H9 (cell line): ENCODE measurements at places on chromosomes 5 and 9. TPM values are rescaled to one million over a fixed set of nuclear protein-coding genes. Genes with fewer than 3 reads are reported as not detected.

Gene TENT4A
- 25.6 and 25.7 TPM in 2 replicates for total RNA-seq

Gene PCDHGB5
- 3.6 and 3.8 TPM in 2 replicates for total RNA-seq

Gene ABL1
- total RNA-seq: 79.4 and 83.6 TPM in 2 replicates

Gene SH3GL2
- total RNA-seq: 5.8 and 6.5 TPM in 2 replicates

Gene TLN1
- total RNA-seq: 102 and 103 TPM in 2 replicates

Gene SLC6A3
- 0.50 and 0.61 TPM in 2 replicates for total RNA-seq

Gene PCDHA3
- 0.20 TPM in 1 of 2 replicates, not detected in the other for total RNA-seq

Gene SAPCD2
- total RNA-seq: 29.8 and 30.0 TPM in 2 replicates

Gene CWC27
- total RNA-seq: 41.9 TPM in 2 replicates

Gene FBLL1
- total RNA-seq: 3.6 and 4.8 TPM in 2 replicates

Gene ADRB2
- 0.26 TPM in 2 replicates for total RNA-seq

- H3K27me3 ChIP-seq: no peaks in the 10 kb centered on the region; the same call in 1 of the 2 replicates
- no peaks in the 10 kb centered on the region for H3K36me3 ChIP-seq
- H3K4me1 ChIP-seq: no peaks in the 10 kb centered on the region; the same call in 1 of the 2 replicates
- DNase-seq: no peak
Measured at GRCh38 chr5:944992-945685, 52.5 kb downstream of the TRIP13 start.

- H3K27ac ChIP-seq: no peak overlapping the region
- no peak for DNase-seq
- no peaks in the 10 kb centered on the region for H3K4me1 ChIP-seq
- H3K27me3 ChIP-seq: no peaks in the 10 kb centered on the region
- H3K36me3 ChIP-seq: no peaks in the 10 kb centered on the region
Measured at GRCh38 chr9:126309427-126310189, 17.0 kb upstream of the MVB12B start.

GRCh38 chr5:123945548-123945947, 433.6 kb downstream of the CSNK1G3 start:
- no peak for DNase-seq
- H3K27me3 ChIP-seq: no peaks in the 10 kb centered on the region
- no peak overlapping the region for H3K27ac ChIP-seq
- H3K4me1 ChIP-seq: no peaks in the 10 kb centered on the region

DNA sequence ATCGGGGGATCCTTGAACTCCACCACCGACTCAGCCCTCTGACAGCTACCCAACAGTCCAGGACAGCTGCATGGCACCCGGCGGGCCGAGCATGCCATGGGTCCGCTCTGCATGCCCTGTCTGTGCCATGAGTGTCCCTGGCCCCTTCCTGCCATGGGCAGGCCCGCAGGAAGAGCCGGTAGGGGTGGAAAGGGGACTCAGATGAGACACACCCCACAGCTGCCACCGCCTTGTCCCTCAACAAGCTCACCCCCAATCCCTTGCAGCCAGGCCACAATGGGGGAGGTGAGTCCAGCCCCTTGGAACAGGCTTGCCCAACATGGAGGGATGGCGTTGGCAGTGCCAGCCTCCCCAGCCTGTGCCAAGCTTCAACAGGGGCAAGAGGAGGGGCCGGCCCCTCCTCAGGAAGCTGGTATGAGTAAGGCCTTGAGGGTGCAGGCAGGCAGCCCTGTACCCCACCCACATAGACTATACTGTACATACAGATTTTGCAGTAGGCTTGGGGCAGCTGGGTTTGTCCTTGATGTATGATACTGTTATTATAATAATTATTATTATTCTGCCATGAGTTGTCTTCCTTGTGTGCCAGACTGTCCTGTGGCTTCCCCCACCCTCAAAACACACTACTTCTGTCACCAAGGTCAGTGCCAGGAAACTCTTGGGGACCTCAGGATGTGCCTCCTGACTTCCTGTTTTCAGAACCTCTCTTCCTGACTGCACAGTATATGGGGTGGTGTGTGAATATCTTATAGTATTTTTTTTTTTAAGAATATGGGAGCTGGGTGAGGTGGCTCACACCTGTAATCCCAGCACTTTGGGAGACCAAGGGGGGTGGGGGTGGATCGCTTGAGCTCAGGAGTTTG, 12.0 kb upstream of the SLC34A1 start:
- DNase-seq: no peak
- no peak overlapping the region for H3K27ac ChIP-seq
- peak overlapping the region; percentile 35; the same call in 2 of the 3 replicates for H3K4me3 ChIP-seq
- H3K27me3 ChIP-seq: no peaks in the 10 kb centered on the region; the same call in 1 of the 2 replicates
- H3K4me1 ChIP-seq: peaks cover 6% of the 10 kb centered on the region; the same call in 1 of the 2 replicates

- no peaks in the 10 kb centered on the region for H3K27me3 ChIP-seq
- H3K36me3 ChIP-seq: no peaks in the 10 kb centered on the region
- no peak for DNase-seq
- H3K4me3 ChIP-seq: no peak overlapping the region
Measured at GRCh38 chr5:178672630-178673029, 45.8 kb upstream of the CLK4 start.

- no peak overlapping the region for H3K4me3 ChIP-seq
- no peaks in the 10 kb centered on the region; the same call in 1 of the 2 replicates for H3K4me1 ChIP-seq
- no peaks in the 10 kb centered on the region for H3K27me3 ChIP-seq
- no peak overlapping the region for H3K27ac ChIP-seq
- no peaks in the 10 kb centered on the region for H3K36me3 ChIP-seq
Measured at GRCh38 chr5:10655161-10655971, 91.5 kb downstream of the ANKRD33B start.

DNA sequence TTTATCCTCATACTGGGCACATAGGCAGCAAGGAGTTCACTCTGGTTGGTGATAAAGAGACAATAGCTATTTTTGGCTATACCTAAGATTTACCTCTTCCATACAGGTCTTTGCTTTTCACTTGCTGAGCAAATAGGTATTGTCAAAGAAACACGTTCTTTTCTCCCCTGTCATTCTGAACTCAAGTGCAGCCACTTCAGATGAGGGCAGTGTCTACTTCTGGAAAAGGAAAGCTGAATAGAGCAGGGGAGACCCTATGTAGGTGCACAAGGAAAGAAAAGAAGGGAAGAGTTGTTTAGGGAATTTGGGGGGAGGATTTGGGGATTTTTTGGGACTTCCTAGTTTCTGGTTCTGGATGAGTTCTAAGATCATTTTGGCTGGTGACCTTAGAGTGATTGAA, 109.6 kb downstream of the ATP10B start:
- DNase-seq: no peak
- H3K27me3 ChIP-seq: no peaks in the 10 kb centered on the region
- H3K27ac ChIP-seq: no peak overlapping the region
- H3K4me3 ChIP-seq: no peak overlapping the region
- no peaks in the 10 kb centered on the region for H3K36me3 ChIP-seq

DNA sequence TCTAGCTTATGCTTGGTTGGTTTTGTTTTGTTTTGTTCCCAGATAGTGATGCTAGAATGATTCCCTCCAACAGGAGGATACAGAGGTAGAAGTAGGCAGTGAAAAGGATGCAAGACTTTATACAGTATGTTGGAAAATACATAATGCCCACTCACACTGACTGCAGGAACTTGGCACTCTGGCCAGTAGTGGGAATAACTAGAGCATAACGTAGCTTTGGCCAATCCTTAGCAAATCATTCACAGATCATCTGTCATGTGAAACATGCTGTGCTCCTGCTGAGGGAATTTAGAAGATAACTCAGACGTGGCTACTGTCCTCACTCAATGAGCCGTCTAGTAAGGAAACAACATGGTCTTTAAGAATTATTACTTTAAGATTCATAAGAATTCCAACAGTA, 13.5 kb downstream of the CFAP90 start:
- H3K4me3 ChIP-seq: no peak overlapping the region
- no peaks in the 10 kb centered on the region for H3K4me1 ChIP-seq
- H3K27me3 ChIP-seq: no peaks in the 10 kb centered on the region
- no peak for DNase-seq
- H3K36me3 ChIP-seq: peaks cover 8% of the 10 kb centered on the region; the same call in 1 of the 2 replicates

DNA sequence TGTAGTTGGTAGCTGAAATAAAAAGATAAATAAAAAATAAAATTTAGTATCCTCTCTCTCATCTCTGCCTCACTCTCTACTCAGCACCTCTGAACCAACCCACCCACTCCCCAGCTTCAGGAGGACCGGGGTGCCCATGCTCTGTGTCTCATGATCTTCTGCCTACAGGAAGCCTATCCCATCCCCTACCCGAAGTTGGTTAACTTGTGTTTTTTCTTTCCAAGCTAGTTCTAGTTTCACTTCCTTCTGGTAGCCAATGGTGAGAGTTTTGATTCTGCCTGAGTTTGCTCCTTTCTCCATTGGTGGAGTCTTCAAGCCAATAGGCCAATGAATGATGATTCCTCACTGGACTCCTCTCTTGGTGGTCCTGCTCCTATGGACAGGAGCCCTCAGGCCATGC, 32.1 kb downstream of the SNX24 start:
- no peaks in the 10 kb centered on the region for H3K36me3 ChIP-seq
- H3K27ac ChIP-seq: no peak overlapping the region
- H3K4me3 ChIP-seq: no peak overlapping the region
- DNase-seq: no peak
- H3K4me1 ChIP-seq: no peaks in the 10 kb centered on the region

DNA sequence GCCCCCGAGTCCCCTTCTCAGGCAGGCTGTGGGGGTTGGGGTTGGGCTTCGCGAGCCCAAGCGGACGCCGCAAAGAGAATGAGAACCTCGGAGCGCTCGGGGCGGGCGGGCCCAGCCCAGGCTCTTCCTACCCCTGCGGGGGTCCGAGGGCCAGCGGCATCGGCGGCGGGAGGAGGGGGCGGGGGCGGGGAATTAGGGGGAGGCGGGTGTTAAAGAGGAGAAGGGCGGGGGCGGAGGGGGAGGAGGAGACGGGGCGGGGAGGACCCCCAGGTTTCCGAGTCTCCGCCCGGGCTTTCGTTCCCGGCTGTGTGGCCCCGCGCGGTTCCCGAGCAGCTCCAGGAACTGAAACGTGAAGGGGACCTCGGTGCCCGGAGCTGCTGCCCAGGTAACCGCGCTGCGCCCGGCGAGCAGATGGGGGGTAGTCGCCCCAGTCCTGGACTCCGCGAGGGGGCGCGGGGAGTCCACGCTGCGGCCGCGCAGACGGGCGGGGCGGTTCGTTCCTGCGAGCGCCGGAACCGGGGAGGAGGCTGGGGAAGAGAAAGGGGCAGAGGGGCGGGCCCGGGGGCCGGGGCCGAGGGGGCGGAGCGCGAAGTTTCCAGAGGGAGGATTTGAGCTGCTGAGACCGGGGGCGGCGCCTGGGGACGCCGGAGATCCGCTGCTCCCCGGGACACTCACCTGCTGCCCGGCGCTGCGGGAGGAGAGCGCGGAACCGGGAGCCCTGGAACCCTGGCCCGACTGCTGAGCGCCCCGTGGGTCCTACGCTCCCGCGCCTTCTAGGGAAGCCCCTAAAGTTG, 38.4 kb upstream of the PLEKHG4B start:
- no peak overlapping the region for H3K27ac ChIP-seq
- H3K27me3 ChIP-seq: peaks cover 24% of the 10 kb centered on the region; the same call in 1 of the 2 replicates
- DNase-seq: peak; percentile 91
- no peaks in the 10 kb centered on the region; the same call in 1 of the 2 replicates for H3K4me1 ChIP-seq
- H3K36me3 ChIP-seq: peaks cover 4% of the 10 kb centered on the region
- H3K4me3 ChIP-seq: peak overlapping the region; percentile 84

DNA sequence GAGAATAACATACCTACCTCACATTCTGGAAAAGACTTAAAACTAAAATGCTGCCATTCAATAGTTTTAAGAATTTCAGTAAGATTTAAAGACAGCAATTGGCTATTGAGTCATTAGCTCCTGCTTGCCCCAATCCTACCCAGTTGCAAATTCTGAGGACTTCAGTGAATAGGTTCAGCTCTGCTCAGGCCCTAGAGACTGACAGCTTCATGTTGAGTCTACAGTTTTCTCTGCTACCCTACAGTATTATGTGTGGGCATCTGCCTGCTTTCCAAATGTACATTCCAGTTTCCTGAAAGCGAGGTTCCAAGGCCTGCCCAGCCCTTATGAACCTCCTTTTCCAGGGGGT, 61.5 kb downstream of the ARSB start:
- no peaks in the 10 kb centered on the region for H3K36me3 ChIP-seq
- peaks cover 7% of the 10 kb centered on the region for H3K4me1 ChIP-seq
- H3K27ac ChIP-seq: no peak overlapping the region
- H3K4me3 ChIP-seq: no peak overlapping the region
- H3K27me3 ChIP-seq: no peaks in the 10 kb centered on the region; the same call in 1 of the 2 replicates

- H3K36me3 ChIP-seq: no peaks in the 10 kb centered on the region; the same call in 2 of the 3 replicates
- no peak overlapping the region for H3K4me3 ChIP-seq
- no peaks in the 10 kb centered on the region for H3K27me3 ChIP-seq
- H3K27ac ChIP-seq: no peak overlapping the region
Measured at GRCh38 chr9:87382900-87383299, 114.8 kb upstream of the DAPK1 start.

DNA sequence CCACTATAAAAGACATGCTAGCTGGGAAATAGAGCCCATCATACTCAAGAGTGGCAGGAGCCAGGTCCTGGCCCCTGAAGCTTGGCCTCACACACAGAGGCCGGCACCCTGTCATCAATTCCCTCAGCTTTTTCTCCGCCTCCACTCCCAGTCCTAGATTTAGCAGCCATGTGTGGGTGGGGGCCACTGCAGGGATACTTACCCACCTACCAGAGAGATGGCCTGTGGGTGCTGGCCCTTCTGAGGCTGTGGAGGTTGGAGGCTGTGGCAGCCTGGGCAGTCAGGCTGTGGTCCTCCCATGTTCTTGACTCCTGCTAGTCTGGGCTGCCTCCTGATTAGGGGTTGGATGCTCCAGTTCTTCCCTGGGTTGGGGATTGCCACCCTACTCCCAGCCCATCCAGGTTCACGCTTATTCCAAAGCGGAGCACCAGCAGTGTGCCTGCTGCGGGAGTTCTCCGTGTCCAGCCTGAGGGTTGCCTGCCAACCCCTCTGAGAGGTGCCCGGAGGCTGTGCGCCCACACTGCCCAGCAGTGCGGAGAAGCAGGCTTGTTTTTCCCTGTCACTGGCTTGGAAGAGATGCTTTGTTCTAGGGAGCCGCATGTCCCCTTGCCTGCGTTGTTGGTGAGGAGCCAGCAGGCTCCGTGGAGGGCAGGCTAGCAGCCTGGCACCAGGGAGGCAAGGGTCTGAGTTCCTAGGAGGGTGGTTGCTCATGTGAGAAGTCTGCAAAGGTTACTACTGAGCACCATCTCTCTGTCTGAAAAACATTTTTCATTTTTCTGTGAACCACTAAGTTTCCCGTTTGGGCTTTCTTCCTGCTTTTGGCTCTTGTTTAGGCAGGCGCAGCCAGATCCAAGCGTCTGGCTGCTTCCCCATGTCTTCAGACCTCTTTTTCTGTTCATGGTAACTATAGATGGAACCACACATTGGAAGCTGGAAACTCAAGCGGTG, 7.5 kb downstream of the SLC22A5 start:
- no peak for DNase-seq
- H3K27me3 ChIP-seq: no peaks in the 10 kb centered on the region
- H3K4me3 ChIP-seq: no peak overlapping the region
- H3K27ac ChIP-seq: no peak overlapping the region
- no peaks in the 10 kb centered on the region for H3K36me3 ChIP-seq

- no peaks in the 10 kb centered on the region for H3K4me1 ChIP-seq
- no peaks in the 10 kb centered on the region for H3K36me3 ChIP-seq
- no peak overlapping the region for H3K27ac ChIP-seq
- no peaks in the 10 kb centered on the region for H3K27me3 ChIP-seq
- no peak overlapping the region for H3K4me3 ChIP-seq
Measured at GRCh38 chr9:106795031-106795430, 67.9 kb upstream of the ZNF462 start.

GRCh38 chr9:119963258-119963797, 594.1 kb upstream of the BRINP1 start:
- H3K27me3 ChIP-seq: no peaks in the 10 kb centered on the region; the same call in 1 of the 2 replicates
- peaks cover 5% of the 10 kb centered on the region; the same call in 1 of the 2 replicates for H3K36me3 ChIP-seq
- no peak overlapping the region for H3K4me3 ChIP-seq
- peak; percentile 85 for DNase-seq
- H3K4me1 ChIP-seq: peaks cover 6% of the 10 kb centered on the region

GRCh38 chr5:96861076-96861475, 15.2 kb upstream of the ERAP2 start:
- no peak overlapping the region for H3K27ac ChIP-seq
- H3K4me1 ChIP-seq: no peaks in the 10 kb centered on the region
- H3K27me3 ChIP-seq: no peaks in the 10 kb centered on the region
- H3K36me3 ChIP-seq: no peaks in the 10 kb centered on the region
- DNase-seq: no peak
- H3K4me3 ChIP-seq: no peak overlapping the region
